ENCODE measurements at places on chromosomes 2 and 18.

- DNase-seq = no peak
Measured at GRCh38 chr18:27921904-27922751, 254.8 kb downstream of the CDH2 start.

GRCh38 chr2:126614524-126615227 is 41.3 kb upstream of the GYPC start:
- no peak for DNase-seq

- DNase-seq = no peak
Measured at GRCh38 chr2:146547236-146547635, 1297.6 kb upstream of the ACVR2A start.

DNA sequence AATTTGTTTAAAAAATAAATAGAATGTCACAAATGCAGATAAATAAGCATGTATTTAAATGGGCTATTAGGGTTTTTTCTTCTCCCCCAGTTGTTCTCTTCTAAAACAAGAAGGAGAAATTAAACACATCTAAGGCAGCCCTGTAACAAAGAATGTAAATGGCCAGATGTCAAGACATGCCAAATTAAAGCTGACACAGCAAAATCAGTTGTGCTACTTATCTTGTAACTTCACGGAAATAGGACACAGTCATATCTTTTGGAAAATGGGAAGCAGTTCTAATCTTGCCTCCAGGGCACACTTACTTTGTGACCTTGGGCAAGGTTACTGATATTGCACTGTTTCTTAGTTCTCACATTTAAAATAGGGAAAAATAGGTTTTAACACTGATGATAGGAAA is 200.1 kb upstream of the NRXN1 start:
- no peak for DNase-seq

DNA sequence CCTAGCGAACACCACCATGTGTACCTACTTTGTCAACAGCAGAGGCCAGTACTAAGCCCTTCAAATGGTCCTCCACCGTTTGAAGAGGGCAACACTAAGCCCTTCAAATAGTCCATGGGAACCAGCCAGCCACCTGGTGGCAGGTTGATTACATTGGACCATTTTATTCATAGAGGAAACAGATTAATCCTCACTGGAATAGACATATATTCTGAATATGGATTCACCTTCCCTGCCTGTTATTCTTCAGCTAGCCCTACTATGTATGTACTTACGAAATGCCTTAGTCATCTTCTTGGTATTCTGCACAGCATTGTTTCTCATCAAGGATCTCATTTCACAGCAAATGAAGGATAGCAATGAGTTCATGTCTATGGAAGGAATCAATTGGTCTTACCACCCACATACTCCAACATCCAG is 10.0 kb upstream of the ZNF396 start:
- DNase-seq = no peak

- DNase-seq = no peak
Measured at GRCh38 chr2:173239644-173240043, 115.0 kb upstream of the CDCA7 start.

- no peak for DNase-seq
Measured at GRCh38 chr2:151161821-151162551, 99.7 kb downstream of the RBM43 start.

DNA sequence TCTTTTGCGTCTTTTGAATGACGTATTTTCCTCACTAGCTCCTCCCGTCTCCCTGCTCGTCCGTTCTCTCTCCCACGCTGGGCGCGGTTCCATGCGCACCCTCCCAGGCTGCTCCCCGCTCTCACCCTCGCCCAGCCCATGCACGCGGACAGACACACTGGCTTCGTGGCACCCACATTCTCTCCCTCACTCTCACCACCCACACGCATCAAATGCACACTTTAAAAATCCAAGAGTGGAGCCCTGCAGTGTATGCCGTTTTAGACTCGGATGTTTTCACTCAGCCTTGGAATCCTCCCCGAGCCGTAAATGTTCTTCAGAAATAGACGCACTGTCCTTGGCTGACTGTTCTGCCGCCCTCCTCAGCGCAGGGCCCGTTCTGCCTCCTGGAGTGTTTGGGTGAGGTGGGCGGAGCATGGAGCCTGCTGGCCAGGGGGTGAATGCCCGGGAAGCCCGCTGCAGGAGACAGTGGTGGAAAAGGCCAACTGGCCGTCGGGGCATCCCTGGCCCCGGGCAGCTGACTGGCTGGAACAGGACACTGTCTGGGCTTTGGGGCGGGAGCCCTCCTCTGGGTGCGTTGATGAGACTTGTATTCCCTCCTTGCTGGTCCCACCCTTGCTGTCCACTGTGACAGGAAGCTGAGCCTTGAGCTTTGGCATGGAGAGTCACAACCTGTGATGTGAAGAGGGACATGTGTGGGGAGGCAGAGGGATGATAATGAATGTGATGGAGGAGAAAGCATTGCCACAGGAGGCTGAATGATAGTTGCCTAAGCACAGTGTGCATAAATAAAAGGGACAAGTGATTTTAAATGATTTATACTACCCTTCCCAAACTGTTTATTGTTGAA is 35.4 kb upstream of the LYPD6B start:
- no peak for DNase-seq

DNA sequence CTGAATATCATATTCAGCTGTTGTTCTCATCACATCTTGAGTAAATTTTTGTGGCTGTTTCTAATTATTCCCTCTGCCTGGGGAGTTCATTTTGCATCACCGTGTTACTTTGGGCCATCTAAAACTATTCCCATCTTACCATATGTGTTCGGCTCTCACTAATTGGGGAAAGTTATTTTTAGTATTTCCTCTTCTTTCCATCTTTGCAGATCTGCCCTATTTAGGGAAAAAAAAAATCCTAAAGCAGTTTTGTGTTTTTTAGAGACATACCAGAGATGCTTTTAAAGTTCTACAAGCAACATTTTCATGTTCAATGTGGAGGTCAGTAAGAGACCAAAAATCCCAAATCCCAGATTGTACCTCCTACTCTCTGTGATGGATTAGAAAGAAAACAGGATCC is 111.3 kb upstream of the NDUFV2 start:
- DNase-seq = no peak

DNA sequence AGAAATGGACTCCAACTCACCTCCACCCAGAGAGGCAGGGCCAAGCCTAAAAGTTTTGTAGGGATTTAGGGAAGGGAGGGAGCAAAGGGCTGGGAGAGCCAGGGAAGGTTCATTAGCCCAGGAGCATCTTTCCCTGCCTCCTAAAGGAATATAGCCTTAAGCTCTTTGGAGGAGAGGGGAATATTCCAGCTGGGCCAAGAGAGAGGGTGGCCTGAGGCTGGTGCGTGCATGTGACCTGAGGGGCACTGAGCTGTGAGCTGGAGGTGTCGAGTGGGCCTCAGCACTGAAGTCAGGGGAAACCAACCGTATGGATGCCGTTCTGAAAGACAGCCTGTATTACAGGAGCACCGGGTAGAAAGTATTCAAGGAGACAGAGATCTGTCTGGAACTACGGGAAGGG is 112.6 kb downstream of the KLHL29 start:
- DNase-seq = no peak

GRCh38 chr18:13218997-13219396 is 437 bp downstream of the LDLRAD4 start:
- DNase-seq = no peak

- DNase-seq = no peak
Measured at GRCh38 chr2:212929971-212930370, 221.4 kb downstream of the IKZF2 start.

- no peak for DNase-seq
Measured at GRCh38 chr2:213162516-213163118, 11.2 kb upstream of the IKZF2 start.

- DNase-seq = no peak
Measured at GRCh38 chr2:117953231-117953630, 60.6 kb downstream of the CCDC93 start.

DNA sequence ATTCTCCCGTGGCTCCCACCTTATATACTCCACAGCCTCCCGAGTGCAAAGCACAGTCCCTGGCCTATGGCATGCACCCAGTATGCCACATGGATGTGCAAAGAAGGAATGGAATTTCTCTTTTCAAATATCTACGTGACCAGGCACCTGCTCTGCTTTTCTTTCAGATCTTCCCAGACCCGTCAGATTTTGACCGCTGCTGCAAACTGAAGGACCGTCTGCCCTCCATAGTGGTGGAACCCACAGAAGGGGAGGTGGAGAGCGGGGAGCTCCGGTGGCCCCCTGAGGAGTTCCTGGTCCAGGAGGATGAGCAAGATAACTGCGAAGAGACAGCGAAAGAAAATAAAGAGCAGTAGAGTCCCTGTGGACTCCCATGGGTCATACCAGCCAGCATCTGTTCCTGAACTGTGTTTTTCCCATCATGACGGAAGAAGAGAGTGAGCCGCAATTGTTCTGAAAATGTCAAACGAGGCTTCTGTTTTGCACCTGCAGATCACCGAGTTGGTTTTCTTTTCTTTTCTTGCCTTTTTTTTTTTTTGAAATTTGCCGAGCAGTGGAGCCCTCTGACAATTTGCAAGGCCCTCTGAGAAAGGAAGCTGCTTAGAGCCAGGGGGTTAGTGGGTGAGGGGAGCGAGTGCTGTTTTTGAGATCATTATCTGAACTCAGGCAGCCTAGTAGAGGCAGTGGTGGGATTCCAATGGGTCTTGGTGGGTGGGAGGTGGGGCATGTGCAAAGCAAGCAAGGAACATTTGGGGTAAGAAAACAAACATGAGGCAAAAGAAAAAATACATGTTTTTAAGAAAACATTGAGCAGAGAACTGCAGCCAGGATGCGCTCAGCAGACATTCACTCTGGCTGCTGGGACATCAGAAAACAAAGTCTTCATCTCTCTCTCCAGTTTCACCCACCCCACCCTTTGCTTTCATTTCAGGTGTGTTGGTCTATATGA is 26.2 kb downstream of the LBH start:
- DNase-seq = no peak

- DNase-seq = no peak
Measured at GRCh38 chr18:56100090-56100722, 512.2 kb upstream of the TCF4 start.

DNA sequence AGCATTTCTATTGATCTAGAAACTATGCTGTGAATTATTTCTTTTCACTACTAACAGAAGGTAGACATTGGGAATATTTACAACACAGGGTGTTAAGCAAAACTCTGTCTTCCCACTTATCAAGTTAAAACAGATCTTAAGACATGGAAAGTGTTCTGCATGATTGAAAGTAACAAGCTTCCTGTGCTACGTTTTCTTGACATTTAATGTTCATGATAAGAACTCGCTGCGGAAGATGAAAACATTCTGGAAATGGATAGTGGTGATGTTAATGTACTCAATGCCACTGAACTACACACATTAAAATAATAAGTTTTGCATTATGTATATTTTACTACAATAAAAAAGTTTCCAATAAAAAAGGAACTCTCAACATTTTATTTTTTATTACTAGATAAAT is 74.4 kb upstream of the SCN7A start:
- DNase-seq = no peak

DNA sequence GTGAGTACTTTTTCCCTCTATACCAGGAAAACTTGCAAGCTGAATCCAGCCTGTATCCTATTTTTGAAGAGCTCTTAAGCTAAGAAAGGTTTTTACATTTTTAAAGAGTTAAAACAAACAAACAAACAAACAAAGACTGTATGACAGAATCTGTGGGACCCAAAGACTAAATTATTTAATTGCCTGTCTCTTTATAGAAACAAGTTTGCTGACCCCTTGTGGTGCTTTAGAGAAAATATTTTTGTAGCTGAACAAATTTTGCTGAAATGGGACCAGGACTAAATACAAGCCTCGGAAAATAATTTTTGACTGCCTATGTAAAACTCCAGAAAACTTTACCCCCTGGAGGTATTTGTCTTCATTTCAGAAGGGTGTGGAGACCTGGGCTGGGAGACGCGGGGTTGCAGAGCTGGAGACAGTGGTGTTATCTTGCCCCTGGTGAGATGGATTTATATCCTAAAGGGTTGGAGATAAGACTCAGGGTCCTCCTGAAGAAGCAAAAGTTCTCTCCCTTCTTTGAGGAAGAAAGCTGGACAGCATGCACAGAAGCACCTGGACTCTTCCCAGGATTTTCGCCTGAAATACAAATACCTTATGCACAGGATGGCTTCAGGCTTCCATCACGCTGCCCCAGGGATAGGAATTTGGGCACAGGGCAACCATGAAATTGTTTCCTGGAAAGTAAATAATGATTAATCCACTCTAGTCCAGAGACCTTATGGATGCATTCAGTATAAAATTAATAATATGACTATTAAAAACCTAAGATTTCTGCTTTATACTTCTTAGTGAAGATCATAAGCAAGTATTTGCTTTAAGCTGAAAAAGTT is 54.3 kb downstream of the TMX3 start:
- peak; percentile 21 for DNase-seq

GRCh38 chr2:11955884-11956291 is 209.5 kb downstream of the LPIN1 start:
- DNase-seq = no peak

GRCh38 chr2:39851251-39851650 is 72.2 kb upstream of the THUMPD2 start:
- DNase-seq = no peak

DNA sequence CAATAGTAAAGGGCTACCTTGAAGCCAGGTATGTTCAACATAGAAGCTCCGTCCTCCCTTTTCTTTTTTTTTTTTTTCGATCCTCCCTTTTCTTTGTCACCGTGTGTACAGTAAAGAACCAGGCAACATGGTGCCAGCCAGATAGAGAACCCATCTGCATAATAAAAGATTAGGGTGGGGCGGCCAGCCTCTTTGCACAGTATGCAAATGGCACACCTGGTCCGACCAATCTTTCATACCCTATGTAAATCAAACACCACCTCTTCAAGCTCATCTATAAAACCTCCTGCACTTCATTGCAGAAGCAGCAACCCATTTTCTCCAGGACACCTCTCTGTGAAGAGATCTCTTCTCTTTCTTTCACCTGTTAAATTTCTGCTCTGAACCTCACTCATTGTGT is 7.3 kb upstream of the WDR33 start:
- DNase-seq = no peak

GRCh38 chr2:190050001-190050400 is 12.5 kb downstream of the MSTN start:
- no peak for DNase-seq

GRCh38 chr2:46967990-46968647 is 52.5 kb upstream of the MCFD2 start:
- peak; percentile 57 for DNase-seq

DNA sequence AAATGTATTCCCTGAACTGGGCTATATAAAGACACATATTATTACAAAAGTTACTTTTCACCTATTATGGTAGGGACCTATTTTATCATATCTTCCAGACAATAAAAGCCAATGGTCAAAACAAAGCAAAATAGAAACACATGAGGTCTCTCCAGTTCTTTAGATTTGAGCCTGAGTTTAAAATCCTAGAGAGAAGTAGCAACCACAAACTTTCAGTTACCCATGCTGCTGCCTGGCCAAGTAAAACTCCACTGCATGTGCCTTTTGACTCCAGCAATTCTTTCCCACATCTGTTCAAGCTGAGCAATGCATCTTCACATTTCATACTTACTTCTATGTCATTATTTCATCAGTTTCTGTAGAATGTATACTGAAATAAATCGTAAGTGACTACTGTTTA is 405.3 kb downstream of the STK39 start:
- DNase-seq = no peak

DNA sequence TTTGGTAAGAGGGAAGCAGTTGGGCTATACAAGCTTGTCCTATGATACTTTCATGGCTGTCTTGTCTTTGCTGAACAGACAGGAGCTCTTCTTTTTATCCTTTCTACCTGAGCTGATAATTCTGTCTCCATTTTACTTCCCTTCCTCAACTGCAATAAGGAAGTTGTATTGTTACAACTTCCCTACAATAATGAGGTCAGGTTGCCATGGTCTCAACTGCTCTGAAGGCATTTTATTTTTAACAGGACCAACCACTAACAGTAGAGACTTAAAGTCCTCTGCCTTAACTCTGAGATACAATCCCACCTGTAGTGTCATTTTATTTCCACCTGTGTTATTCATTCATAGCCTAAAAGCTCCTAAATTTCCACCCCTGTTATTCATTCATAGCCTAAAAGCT is 118.6 kb upstream of the PGAP1 start:
- DNase-seq = no peak

Data from smooth muscle cell of the brain vasculature (primary cell).